ENCODE measurements at places on chromosomes 3 and 15.

DNA sequence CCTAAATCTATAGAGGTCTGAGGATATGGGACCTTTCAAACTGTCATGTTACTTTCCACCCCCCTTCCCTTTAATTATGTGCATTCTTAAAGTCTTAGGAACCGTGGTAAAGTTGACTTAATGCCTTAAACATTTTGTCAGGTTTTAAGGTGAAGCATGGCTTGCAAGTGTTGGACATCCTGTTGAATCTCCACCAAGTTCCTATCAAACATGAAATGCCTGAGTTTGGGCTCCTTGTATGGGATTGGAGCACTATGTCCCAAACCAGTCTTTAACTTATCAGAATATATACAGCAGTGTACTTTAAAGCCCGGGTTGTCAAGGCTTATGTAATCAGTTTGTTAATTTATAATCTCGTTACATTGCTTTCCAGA lies 1.1 kb downstream of the SNRK start:
- no peak for DNase-seq

- DNase-seq = peak; percentile 58
Observed at GRCh38 chr15:27681038-27681437, 418.1 kb downstream of the OCA2 start.

DNA sequence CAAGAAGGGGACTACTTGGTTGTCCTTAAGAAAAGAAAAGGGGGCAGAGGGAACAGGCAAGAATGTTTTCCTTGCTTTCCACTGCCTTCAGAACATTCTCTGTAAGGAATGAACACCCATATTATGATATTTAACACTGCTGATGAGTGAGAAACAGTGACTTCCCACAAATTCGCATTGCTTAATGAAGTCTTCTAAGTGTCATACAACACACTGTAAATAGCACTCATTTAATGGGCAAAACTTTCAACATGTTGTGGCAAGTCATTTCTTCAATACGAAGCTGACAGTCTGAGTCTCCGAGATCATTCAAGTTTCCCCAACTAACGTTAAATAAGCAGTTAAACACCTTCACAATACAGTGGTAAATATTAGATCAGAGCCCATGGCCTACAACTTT lies 464.4 kb downstream of the SHQ1 start:
- no peak for DNase-seq

DNA sequence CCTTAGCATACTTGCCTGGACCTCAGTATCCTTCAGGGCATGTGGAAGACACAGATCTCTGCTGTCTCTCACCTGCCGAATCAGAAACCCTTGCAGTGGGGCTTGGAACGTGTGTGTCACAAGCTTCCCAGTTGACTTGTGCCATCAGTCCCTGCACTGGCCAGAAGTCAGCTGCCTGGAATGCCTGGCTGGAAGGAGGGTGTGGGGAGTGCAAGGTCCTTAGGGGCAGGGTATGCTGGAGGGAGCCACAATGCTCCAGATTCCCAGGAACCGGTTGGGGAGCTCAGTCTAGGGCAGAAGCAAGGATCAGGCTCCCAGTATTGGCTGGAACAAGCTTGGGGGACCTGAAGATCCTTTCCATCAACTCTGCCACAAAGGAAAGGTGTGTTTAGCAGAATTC lies 27.1 kb downstream of the SPSB4 start:
- DNase-seq = no peak

- no peak for DNase-seq
Observed at GRCh38 chr3:56193519-56193918, 274.7 kb downstream of the ERC2 start.

GRCh38 chr3:38496131-38496910 lies at the start of gene EXOG:
TSS of gene EXOG (plus strand) at chr3:38496340. CDS start at chr3:38496368, 28 bp downstream.
- peak; percentile 98 for DNase-seq

GRCh38 chr15:28930476-28931291 lies 44.9 kb downstream of the APBA2 start:
- DNase-seq = no peak

DNA sequence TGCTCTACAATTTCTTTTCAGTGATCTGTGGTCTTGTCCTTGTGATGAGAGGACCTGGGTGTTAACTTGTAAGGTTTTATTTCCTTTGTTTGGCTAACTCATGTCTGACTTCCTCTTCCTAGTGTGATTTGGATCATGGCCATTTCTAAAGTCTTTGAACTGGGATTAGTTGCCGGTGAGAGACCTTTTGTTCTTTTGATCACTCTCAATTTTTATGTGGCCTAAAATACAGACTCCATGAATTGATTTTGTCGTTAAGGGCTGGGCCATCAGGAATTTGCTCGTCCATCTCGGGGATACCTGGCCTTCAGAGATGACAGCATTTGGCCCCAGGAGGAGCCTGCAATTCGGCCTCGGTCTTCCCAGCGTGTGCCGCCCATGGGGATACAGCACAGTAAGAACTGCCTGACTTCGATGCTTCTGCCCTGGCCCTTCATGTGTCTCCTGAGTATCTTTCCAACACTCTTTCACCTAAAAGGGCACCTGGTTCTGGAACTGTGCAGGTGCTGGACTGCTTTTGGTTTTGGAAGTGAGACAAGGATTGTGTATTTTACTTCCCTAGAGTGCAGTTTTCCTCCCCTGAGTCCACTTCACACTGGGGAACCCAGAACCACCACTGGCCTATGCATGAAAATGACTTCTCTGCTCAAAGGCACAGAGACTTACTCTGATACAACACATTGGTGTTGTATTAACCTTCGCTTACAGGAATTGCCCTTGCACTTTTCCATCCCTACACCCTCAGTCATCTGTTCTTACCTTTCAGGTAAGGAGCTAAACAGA lies 13.1 kb upstream of the LRRC2 start:
- DNase-seq = no peak

- DNase-seq = no peak
Observed at GRCh38 chr3:115864911-115865310, 241.6 kb downstream of the GAP43 start.

DNA sequence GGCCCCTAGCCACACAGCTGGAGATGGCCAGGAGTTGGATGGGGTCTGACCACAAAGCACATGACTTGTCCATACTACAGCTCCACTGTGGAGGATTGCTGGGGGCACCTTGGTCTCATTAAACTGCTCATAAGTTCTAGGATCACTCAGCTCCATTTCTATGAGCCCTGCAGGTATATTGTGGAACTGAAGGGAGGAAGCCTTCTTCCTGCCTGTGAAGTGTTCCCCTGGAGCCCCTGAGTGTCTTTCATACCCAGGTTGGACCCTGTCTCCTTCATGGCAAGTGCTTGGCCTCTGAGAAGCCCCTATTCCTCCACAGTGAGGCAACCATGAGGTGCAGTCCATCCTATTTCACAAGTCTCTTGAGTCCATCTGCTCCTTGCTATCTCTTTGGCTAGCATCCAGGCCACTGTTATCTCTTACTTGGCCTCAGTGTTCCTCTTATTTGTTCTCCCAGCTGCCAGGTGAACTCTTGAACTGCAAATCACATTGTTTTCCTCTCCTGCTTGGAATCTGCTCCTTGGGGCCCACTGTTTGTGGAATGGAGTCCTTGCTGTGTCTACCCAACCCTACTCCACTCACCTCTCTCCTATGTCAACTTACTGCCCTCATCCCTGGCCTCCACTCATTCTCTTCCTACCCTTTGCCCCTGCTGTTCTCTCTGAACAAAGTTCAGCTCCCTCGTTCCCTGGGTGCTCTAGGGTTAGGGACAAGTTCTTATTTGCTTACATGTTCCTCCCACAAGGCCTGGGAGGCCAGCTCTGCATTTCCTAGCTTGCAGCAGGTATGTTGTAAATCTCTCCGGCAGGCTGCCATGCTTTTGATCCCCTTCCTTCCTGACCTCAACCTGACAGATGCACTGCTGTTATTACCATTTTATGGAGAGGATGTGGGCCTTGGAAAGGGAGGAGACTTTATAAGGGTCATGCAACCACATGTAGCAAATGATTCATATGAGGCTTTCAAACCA lies 1.2 kb downstream of the ACOX2 start:
- no peak for DNase-seq

DNA sequence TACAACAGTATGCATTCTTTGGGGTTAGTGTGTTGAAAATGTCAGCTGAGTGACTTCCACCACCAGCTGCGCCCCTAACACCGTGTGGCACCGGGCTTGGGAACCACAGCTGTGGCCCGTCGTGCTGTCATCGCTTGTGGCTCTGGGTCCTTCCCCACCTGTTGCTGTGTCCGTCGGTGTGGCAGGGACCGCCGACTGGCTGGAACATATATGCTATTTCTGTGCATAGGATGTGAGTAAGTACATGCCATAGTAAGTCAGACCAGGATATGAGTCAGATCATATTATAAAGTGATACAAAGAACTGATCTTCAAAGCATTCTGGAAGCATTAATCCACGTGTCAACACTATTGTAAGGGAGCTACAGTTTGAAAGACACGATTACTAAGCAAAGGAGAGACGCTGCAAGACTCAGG lies 31.9 kb downstream of the EHD4 start:
- peak; percentile 67 for DNase-seq

GRCh38 chr3:69282181-69282580 lies 103.7 kb downstream of the FRMD4B start:
- peak; percentile 73 for DNase-seq

- no peak for DNase-seq
Observed at GRCh38 chr15:95594496-95594895, 736.0 kb upstream of the NR2F2 start.

DNA sequence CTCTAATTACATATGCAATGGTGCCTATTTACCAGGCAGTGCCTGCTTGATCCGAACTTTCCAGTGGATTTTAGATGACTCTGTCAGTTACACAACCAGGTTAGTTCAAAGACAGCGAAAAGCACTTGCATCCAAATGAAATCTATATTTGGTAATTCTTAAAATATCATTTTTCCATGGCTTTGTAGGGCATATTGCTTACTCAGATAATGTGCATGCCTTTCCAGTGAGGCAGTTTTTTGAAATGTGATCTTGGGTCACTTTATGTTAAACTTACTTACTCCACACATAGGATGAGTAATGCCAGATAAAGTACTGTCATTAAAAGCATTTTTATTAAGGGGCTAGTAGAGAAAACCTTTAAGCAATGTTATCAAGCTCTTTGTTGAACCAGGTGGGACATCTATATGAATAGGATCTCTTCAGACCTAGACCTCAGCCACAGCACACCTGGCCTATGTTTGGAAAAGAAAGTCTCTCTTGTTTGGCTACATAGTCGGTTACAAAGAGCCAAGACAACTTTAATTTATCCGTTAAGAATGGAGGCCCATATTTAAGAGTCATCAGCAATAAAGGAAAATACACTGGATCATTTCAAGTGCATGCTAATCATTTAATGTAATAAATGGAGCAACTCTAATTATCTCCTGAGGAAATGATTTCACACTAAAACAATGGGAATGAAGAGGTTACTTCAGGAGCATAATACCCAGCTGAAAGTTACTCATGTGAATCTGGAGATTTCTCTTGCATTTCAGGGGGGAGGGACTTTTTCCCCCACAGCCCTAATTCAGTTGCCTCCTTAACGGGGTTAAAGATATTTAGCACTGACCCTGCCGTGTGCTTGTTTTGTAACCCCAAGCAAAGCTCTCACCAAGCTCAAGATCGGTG lies 56.3 kb upstream of the TMCO5A start:
- DNase-seq = no peak

- no peak for DNase-seq
Observed at GRCh38 chr3:194300936-194301335, 50.2 kb downstream of the CPN2 start.

DNA sequence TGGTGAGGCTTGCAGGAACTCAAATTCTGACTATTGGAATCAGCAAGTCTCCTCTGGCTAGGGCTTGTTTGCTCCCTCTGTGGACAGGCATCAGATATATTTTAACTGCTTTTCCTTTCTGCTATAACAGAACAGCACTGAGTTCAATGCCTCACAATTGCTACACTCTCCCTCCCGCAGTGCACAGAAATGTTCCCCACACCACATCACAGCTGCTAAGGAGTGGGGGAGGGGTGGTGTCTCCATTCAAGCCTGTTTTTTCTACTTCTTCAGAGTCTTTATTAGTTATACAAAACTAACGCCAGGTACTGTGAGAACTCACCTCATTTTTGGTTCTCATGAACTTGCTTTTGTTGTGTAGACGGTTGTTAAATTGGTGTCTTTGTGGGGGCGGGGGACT lies 68.5 kb downstream of the BCHE start:
- DNase-seq = no peak

- DNase-seq = no peak
Observed at GRCh38 chr15:29539736-29540135, 270.1 kb upstream of the NSMCE3 start.

- DNase-seq = no peak
Observed at GRCh38 chr3:60754617-60755016, 496.6 kb downstream of the FHIT start.

DNA sequence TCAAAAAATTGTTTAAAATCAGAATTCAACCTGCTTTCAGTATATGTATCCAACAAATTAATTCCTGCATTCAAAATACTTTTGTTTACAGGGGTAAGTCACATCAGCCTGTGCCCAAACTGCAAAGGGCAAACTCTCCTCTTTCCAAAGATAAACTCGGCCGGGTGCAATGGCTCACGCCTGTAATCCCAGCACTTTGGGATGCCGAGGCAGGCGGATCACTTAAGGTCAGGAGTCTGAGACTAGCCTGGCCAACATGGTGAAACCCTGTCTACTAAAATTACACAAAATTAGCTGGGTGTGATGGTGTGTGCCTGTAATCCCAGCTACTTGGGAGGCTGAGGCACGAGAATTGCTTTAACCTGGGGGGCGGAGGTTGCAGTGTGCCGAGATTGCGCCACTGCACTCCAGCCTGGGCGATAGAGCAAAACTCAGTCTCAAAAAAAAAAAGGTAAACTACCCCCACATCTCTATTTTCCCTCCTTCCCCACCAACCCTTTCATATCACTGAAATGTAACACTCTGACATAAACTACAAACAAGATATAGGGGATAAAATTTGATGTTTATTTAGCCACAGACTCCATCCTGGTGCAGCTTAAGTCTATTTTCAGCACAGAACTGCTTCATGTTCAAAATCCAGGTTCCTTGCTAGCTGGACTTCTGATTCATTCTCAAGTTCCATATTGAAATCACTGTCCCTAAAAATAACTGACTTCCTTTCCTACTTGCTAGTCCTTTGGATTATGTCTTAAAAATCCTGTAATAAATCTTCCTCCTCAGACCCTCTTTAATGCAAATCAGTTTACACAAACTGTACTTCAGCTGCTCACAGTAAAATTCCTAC lies 15.4 kb downstream of the UBP1 start:
- no peak for DNase-seq

DNA sequence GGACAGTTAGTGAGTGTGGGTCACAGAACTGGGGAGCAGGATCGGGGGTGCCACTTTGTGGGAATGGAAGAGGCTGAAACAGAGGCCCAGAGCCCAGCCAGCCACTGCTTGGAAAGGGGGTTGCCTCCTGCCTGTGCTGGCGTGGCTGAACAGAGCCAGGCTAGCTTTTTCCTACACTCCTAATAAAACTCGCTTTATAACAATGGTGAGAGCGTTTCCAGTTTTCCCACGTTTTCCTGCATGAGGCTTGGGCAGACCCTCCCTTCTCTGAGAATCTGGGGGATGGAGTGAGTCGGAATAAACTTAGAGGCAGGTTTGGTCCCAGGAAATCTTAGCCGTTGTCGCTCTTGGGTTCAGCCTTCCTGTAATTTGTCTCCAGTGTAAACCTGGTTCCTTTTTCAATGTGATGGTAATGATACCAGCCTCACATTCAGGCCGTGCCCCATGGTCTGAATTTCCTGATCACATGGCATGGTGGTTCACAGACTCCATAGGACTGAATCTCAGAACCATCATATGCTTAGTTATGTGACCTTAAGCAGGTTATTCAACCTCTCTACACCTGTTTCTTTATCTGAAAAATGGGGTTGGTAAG lies 6.5 kb upstream of the FGD5 start:
- no peak for DNase-seq

GRCh38 chr3:27345493-27345892 lies 23.7 kb downstream of the NEK10 start:
- DNase-seq = no peak

GRCh38 chr15:80072285-80072994 lies 13.0 kb downstream of the ZFAND6 start:
- no peak for DNase-seq

- DNase-seq = no peak
Observed at GRCh38 chr15:54582863-54583643, 604.8 kb downstream of the UNC13C start.

All from stimulated activated CD4-positive, alpha-beta T cell treated with anti-CD3 and anti-CD28 coated beads, Interleukin-2, amount 100 ng/mL, for 24 hours (primary cell).